ENCODE measurements at places on chromosomes 7 and 10. TPM values are rescaled to one million over a fixed set of nuclear protein-coding genes. Genes with fewer than 3 reads are reported as not detected.

WIPF3 gene
- total RNA-seq, result 1.6 TPM

FRG2B gene
- not detected for total RNA-seq

PIK3AP1 gene
- total RNA-seq, result 10.9 TPM

SSMEM1 gene
- total RNA-seq, result not detected

CCL26 gene
- total RNA-seq, result 0.82 TPM

DLG5 gene
- total RNA-seq, result 47.5 TPM

NKX6-2 gene
- total RNA-seq, result not detected

CASP7 gene
- 76.9 TPM for total RNA-seq

TYW1B gene
- 8.9 TPM for total RNA-seq

CROT gene
- 13.6 TPM for total RNA-seq
